ENCODE measurements at places on chromosomes 11 and 22.

- DNase-seq: peak; percentile 42
These were observed 2.7 kb downstream of the FAT3 start for GRCh38 chr11:92227230-92227814.

GRCh38 chr11:86589204-86589603 lies 83.2 kb downstream of the ME3 start:
- DNase-seq: no peak

GRCh38 chr22:17501679-17502285 lies 61.5 kb upstream of the SLC25A18 start:
- DNase-seq: no peak

DNA sequence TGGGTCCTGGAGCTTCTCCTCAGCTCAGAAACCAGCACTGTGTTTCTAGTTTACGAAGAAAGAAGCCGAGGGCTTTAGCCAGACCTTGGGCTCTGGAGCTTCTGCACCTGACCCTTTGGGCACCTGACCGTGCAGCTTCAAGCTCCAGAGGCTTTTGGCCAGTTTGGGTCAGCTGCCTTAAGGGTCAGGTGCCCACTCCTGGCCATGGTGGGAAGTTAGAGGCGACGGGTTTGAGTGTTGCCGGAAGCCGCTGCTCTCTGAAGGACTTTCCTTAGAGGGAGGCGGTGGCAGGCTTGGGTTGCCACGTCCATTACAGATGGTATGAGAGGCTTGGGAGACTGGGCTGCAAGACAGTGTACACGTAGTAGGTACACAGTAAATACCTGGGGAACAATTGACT lies 52.3 kb downstream of the PISD start:
- no peak for DNase-seq

DNA sequence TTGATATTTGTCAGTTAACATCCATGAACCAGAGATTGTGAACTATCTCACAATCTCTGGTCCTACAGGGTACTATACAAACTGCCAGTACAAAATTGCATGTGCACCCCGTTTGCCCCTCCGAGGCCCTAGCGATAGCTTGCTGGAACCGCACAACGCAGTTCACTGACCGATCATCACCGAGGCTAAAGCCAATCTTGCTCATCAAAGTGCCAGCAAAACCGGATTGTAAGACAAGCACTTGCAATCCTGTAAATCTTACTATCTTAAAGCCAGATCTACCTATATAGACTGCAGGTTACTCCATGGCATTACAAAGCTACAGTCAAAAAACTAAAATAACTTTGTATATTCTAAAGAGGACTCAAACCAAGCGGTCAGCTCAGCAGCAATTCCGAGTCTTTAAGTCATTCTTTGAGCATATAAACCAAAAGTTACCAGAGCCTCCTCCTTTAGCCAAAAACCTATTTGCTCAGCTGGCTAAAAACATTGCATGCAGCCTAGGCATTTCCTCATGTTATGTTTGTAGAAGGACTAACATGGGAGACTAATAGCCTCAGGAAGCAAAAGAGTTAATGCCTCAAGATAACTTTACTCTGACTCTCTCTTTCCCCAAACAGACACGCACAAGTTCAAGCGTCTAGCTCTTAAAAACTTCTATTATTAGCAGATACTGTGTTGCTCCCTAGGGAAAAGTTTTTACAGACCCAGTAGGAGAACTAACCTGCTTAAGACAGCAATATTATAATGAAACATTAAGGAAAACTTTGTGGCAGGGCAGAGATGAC lies 30.7 kb upstream of the CPT1A start:
- DNase-seq: no peak

GRCh38 chr11:124779568-124779967 lies 17.5 kb upstream of the ESAM start:
- DNase-seq: no peak

- DNase-seq: no peak
These were observed 55.9 kb upstream of the BMAL1 start for GRCh38 chr11:13221722-13222121.

- DNase-seq: no peak
These were observed 22.2 kb downstream of the NNMT start for GRCh38 chr11:114318361-114318760.

DNA sequence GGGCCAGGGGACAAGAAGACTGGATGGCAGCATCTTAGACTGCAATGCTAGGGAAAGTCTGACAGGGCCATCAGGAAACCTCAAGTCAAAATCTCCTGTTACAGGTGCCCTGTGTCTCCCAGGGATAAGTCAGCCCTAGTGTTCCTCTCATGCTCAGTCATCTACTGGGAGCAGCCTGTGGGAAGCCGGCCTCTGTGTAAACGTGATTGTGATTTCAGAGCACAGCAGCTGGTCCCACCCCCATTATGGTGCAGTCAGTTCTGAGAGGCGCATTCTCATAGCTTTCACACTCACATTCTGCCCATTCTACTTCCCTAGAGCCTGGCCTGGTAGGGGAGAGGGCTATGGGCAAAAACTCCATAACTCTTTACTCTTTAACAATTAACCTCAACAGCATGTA lies 7.2 kb upstream of the SLN start:
- no peak for DNase-seq

- no peak for DNase-seq
These were observed 31.3 kb downstream of the ABCC8 start for GRCh38 chr11:17445240-17445795.

Measured in hypothalamus (tissue), 51 donors.